ENCODE measurements at places on chromosomes 2 and 18.

DNA sequence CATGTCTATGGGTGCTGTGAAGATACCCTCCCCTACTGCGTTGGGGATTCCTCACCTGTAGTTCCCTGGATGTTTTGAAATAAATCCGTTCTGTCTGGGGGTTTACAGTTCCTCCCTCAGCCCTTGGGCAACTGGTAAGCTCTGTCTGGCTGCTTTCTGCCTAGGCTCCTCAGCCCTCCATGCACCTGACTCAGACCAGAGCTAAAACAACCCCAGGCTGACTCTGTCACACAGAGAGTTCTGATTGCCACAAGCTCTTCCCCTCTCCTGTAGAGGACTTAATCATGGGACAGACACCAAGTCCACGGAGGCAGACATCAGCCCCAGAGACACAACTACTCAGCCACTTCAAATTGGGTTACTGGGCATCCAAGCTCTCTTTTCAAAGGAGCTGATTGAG lies 6.3 kb downstream of the VIT start:
- no peak overlapping the region for H3K27ac ChIP-seq
- H3K4me3 ChIP-seq, result no peak overlapping the region
- no peaks in the 10 kb centered on the region for H3K4me1 ChIP-seq
- H3K27me3 ChIP-seq, result no peaks in the 10 kb centered on the region

GRCh38 chr2:202375033-202375608 lies 1.0 kb upstream of the BMPR2 start:
- H3K36me3 ChIP-seq, result no peaks in the 10 kb centered on the region
- DNase-seq, result peak; percentile 49
- no peaks in the 10 kb centered on the region for H3K27me3 ChIP-seq
- H3K4me1 ChIP-seq, result peaks cover 24% of the 10 kb centered on the region
- peak overlapping the region; percentile 98 for H3K4me3 ChIP-seq

GRCh38 chr2:207112383-207112782 lies 53.4 kb downstream of the KLF7 start:
- H3K36me3 ChIP-seq, result no peaks in the 10 kb centered on the region
- H3K4me1 ChIP-seq, result no peaks in the 10 kb centered on the region
- H3K27me3 ChIP-seq, result no peaks in the 10 kb centered on the region
- no peak overlapping the region for H3K4me3 ChIP-seq
- H3K27ac ChIP-seq, result no peak overlapping the region

DNA sequence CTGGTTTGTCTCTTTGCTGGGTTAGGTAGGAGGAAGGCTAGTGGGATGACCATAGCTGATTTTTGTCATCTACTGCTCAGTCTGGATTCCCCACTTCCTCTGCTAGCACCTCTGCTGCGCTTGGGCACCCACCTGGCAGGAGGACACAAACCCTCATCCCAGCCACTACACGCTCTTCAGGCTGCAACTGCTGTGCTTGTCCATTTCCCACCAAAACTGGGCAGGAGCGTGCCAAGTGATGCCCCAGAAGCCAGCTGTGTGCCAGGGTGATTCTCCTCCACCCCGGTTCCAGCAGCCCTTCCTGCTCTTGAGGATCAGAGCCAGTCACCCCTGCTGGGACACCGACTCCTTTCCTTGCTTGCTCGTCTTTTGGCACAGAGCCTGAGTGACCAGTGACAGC lies 15.7 kb upstream of the PER2 start:
- peaks cover 1% of the 10 kb centered on the region for H3K4me1 ChIP-seq
- DNase-seq, result no peak
- no peak overlapping the region for H3K27ac ChIP-seq
- no peak overlapping the region for H3K4me3 ChIP-seq
- H3K36me3 ChIP-seq, result no peaks in the 10 kb centered on the region

DNA sequence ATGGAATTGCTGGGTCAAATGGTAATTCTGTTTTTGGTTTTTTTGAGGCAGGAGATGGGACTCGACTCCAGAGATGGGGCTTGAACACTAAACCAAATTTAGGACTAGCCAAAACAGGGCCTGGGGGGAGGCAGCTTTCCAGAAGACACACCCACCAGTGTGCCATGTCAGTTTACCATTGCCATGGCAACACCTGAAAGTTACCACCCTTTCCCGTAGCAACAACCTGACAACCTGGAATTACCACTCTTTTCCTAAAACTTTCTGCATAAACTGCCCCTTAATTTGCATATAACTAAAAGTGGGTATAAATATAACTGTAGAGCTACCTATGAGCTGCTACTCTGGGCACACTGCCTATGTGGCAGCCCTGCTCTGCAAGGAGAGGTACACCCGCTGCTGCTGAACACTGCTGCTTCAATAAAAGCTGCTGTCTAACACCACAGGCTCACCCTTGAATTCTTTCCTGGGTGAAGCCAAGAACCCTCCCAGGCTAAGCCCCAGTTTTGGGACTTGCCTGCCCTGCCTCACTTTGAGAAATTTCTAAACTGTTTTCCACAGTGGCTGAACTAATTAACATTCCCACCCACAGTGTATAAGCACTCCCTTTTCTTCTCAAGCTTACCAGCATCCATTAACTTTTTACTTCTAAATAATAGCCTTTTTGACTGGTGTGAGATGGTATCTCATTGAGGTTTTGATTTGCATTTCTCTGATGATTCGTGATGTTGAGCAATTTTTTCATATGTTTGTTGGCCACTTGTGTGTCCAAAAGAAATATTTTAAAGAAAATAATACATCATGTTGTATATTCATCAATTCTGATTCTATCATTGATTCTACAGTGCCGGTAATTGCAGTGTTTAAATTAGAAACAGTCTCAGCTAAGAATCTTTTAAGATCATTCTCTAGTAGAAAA lies 10.6 kb downstream of the CDK15 start:
- no peak overlapping the region for H3K27ac ChIP-seq
- no peak overlapping the region for H3K4me3 ChIP-seq
- DNase-seq, result no peak
- no peaks in the 10 kb centered on the region for H3K36me3 ChIP-seq

All from liver (tissue), 10 donors.